Panc1 (cell line): ENCODE measurements at places on chromosomes 3 and 15.

DNA sequence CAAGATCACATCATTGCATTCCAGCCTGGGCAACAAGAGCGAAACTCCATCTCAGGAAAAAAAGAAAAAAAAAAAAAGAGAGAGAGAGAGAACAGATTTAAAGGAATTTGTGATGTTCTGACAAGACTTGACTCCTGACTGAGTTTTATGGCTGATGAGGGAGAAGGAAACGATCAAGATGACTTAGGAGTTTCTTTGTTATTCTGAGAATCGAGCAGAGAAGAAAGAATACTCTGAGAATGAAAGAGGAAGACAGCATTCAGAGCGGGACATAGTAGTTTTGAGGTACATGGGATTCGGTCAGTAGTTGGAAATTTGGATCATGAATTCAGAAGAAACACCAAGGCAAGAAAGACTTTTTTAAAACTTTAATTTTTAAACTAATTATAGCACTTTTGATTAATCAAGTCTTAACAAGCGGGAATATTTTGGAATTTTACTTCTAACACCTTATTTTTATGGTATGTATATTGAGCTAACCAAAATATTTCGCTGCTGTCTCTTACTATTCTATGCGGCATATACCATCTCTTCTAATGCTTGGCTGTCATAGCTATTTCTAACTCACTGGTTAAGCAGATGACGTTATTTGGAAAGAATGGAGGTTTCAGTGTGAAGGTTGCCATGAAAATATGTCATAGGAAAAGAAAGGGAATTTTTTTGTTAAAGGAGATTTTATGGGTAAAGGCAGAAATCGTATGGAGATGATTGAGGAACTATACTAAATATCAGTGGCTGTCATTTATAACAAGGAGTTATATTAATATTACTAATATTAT, 644.1 kb downstream of the RBMS3 start:
- DNase-seq = no peak

- DNase-seq = no peak
These were observed 21.0 kb upstream of the CGNL1 start for GRCh38 chr15:57355259-57355658.

DNA sequence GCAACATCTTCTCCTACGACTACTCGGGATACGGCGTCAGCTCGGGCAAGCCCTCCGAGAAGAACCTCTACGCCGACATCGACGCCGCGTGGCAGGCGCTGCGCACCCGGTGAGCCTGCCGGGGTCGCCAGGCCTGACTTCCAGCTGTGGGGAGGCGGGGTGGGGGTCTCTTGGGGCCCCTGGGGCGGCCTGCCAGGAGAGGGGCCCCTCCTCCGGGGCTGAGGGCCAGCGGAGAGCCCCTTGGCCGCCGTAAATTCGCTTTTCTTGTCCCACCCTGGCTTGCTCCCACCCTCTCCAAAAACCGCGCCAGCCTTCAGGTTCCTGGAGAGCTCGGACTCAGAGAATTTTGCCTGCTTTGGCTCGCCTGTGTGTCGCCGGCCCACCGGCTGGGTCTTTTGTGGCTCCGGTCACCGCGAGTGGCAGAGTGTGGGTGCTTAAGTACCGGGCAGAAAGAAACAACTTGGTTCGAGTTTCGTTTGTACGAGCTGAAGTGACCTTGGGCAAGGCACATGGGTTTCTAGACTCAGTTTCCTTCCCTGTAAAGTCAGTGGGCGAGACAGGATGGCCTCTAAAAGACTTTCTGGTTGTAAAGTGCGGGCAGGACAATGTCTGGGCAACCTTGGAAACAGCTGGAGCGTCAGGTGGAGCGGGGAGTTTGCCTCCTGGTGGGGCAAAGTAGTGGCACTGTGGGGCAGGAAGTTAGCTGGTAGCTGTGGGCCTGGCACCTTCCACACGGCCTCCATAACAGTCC, 976 bp downstream of the ABHD17C start:
- no peak for DNase-seq

- DNase-seq = no peak
These were observed 50.3 kb upstream of the SELENOK start for GRCh38 chr3:53941950-53942349.

GRCh38 chr15:55707518-55707917, 35.4 kb downstream of the PRTG start:
- DNase-seq = no peak

DNA sequence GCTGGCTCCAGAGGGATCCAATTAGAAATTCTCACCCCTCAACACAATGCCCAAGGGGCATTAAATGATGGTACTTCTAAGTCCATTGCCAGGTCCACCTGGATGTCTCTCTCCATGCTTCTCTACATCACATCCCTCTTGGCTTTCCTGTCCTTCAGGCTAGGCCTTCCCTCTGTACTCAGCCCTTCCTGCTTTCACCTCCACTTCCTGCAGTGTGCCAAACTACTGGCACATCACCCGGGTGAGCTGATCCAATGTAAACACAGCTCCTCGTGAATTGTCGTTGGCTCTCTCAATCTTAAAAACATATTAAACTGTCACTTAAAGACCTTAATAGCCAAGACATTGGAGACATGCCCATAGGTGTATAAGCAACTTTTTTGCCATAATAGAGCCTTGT, 4.0 kb downstream of the LMCD1 start:
- no peak for DNase-seq

DNA sequence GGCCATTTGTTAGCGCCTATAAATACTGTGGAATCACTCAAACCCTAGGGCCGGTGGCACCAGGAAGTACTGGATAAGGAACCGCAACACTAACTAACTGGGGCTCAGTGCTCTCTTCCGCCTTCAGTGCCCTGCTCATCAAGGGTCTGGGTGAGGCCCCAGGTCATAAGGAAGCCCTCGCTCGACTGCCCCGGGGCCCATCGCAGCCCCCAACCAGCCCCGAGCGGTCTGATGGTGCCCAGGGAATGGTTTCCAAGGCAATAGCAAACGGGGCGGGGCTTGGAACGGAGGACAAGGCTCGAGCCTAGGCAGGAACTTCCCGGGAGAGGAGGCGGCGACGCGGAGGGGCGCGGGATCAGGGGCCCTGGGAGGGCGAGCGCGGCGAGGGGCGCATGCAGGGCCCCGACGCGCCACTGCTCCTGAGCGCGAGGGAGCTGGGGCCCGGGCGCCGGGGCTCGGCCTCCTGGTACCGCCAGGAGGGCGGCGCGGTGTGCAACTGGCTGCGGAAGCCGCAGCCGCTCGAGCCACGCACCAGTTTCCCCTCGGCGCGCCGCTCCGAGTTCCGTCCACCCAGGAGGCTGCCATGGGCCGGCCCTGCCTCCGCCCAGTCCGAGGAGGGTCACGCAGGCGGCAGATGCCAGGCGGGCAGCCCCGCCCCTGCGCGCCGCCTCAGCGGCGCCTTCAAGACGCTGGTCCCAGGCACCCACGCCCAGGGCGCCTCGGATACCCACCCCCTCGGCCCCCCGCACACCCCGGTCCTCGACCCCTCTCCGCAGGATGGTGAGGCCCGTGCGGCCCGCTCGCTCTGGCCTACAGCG, at the start of gene TTLL3:
TTLL3 (plus strand) TSS at position 648 of the 818 bp plus-strand sequence. CDS start 400 bp downstream, outside the sequence.
- DNase-seq = no peak

- DNase-seq = no peak
These were observed 78.1 kb downstream of the LRRFIP2 start for GRCh38 chr3:37096288-37096687.

GRCh38 chr3:4748127-4748526, 231.1 kb upstream of the BHLHE40 start:
- no peak for DNase-seq

GRCh38 chr15:33729653-33730052, 238.6 kb upstream of the CHRM5 start:
- DNase-seq = no peak

DNA sequence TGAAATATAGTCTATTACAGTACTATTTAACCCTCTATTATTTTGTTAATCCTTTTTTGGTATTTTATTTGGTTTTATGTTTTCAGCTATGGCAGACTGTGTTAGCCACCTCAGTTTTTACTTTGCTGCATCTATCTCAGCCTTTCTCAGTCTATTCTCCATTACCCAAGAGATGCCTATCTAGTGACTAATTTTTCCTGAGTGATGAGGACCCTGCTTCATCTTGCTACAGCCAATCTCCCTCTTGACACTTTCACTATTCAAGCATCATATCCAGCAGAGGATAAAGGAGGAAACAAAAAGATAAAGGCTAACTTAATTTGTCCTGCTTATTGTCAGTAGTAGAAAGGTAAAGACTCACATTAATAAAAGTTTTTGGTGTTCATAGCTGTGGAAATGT, 141.8 kb upstream of the NECTIN3 start:
- DNase-seq = no peak

GRCh38 chr3:1026395-1026794, 66.4 kb upstream of the CNTN6 start:
- DNase-seq = no peak

- DNase-seq = no peak
These were observed 24.5 kb upstream of the TRAK1 start for GRCh38 chr3:42066516-42067181.

GRCh38 chr3:4956099-4956498, 23.1 kb upstream of the BHLHE40 start:
- no peak for DNase-seq

GRCh38 chr15:100373120-100373896, 31.5 kb upstream of the ADAMTS17 start:
- no peak for DNase-seq

DNA sequence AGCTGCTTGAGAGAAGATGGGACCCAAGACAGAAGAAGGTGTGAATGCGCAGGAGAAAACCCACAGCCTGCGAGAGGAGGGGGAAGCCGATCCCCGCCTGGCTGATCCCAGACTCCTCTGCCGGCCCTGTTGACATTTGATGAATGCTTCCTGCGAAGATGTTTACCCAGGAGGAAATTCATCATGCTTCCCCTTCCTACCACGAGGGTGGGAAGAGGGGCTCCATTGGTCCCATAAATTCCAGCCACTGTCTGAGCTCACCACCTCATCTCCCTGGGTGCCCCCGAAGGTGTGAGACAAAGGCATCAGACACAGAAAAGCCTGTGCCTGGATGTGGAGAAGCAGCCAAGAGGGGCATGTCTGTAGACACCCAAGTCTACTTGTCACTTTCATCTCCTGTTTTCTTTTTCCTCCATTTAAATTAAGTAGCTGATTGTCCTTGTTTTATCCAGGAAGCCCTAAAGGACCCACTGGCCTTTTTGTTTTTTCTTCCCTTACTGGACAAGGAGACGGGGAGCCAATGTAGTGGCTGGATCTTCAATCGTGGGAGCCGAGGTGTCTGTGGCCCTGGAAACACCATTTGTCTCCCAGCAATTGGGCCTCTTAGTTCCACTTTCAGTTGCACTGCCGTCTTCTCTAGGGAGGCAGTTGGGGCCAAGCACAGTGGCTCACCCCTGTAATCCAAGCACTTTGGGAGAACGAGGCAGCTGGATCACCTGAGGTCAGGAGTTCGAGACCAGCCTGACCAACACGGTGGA, 95.3 kb upstream of the HES1 start:
- DNase-seq = no peak

- no peak for DNase-seq
These were observed at the start of gene PCBP4 for GRCh38 chr3:51967384-51968169. Gene PCBP4 (minus strand): TSS chr3:51967454. CDS start chr3:51961240, 6,214 bp downstream.

DNA sequence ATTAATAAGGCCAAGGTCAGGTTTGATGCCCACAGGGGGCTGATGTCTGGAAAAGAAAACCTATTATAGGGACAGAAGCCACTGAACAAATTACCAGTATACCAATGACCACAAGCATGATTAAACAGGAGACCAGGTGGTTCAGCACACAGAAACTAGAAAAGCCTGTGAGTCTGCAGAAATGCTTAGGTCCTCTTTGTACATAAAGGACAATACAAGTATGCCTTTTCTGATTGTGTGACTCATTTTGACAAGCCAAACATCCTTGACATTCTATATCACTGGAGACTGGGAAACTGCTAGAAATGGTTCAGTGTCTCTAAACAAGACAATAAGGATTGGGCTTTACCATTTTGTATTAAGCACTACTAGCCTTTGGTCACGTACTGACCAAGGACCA, 113.2 kb upstream of the MYO5C start:
- no peak for DNase-seq

DNA sequence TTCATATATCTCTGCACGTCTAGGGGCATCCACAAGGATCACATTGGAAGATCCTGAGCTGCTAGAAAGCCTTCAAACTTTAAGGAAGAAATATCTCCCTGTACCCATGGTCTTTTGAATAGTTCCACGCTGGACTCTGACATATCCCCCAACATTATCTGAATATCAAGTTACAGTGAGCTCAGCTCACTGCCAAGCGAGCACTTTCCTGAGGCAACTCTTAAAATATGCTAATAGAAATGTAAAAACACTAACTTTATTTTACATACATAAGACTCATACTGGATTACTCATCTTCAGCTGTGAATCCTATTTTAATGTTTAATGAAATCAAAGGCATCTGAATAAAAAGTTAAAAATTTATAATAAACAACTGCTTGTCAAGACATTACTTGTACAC, 420.2 kb upstream of the CCDC54 start:
- no peak for DNase-seq

DNA sequence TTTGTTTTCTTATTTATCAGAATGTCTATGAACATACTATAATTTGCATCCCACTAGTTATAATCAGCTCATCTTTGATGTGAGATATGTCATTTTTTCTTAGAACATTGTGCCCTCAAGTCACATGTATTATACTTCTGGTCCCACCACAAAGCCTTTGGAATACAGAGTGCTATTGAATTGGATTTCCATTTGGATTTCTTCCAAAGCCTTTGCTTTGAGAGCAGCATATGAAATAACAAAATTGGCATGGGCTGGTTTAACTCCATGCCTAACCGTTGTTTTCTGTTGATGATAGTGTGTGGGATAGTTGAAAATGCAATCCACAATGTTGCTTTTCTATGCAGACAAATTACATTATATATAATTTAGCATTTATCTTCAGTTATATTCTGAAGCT, 284.5 kb upstream of the PLSCR5 start:
- no peak for DNase-seq

- no peak for DNase-seq
These were observed 117.2 kb downstream of the TJP1 start for GRCh38 chr15:29704950-29705597.

- DNase-seq = no peak
These were observed 232.6 kb downstream of the ABHD5 start for GRCh38 chr3:43923104-43923882.

GRCh38 chr3:56119575-56120349, 348.5 kb downstream of the ERC2 start:
- no peak for DNase-seq

DNA sequence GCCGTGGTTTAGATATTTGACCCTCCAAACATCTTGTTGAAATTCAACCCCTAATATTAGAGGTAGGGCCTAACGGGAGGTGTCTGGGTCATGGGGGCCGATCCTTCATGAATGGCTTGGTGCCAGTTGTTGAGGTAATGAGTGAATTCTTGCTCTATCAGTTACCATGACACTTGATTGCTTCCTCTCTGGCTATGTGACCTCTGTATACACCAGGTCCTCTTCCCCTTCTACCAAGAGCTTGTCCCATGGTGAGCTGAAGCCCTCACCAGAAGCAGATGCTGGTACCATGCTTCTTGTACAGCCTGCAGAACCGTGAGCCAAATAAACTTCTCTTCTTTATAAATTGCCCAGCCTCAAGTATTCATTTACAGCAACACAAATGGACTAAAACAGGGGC, 41.8 kb upstream of the TIPARP start:
- no peak for DNase-seq

GRCh38 chr3:73141525-73141924, 80.1 kb downstream of the EBLN2 start:
- no peak for DNase-seq

- DNase-seq = no peak
These were observed 30.4 kb upstream of the LIMD1 start for GRCh38 chr3:45564172-45564571.
